ENCODE measurements at places on chromosomes 12 and 14.

DNA sequence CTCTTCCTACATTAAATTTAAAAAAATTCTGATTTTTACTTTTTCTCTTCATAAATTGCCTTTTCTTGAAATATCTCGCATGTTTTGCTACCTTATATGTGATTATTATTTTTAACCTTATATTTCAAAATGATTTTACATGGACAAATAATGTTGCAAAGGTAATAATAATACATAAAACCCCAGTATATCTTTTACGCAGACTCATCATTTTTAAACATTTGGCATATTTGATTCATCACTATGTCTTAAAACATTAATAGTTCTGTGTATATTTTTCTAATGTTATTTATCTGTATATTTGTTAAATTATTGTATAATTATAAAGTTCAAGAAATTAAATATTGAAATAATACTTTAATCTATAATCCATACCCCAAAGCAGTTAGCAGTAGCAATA lies 350.8 kb downstream of the RPL10L start:
- H3K4me1 ChIP-seq: no peaks in the 10 kb centered on the region
- no peak overlapping the region for H3K4me3 ChIP-seq
- no peak overlapping the region for H3K27ac ChIP-seq
- no peak for DNase-seq

GRCh38 chr12:96190413-96191108 lies 3.6 kb upstream of the ELK3 start:
- H3K4me1 ChIP-seq: peaks cover 4% of the 10 kb centered on the region
- H3K4me3 ChIP-seq: no peak overlapping the region
- no peaks in the 10 kb centered on the region for H3K27me3 ChIP-seq
- no peak overlapping the region for H3K27ac ChIP-seq
- H3K36me3 ChIP-seq: no peaks in the 10 kb centered on the region
- DNase-seq: no peak

GRCh38 chr12:19458733-19459132 lies 19.4 kb downstream of the AEBP2 start:
- no peak overlapping the region for H3K4me3 ChIP-seq
- H3K4me1 ChIP-seq: no peaks in the 10 kb centered on the region
- H3K27me3 ChIP-seq: no peaks in the 10 kb centered on the region
- no peaks in the 10 kb centered on the region for H3K36me3 ChIP-seq
- no peak for DNase-seq

DNA sequence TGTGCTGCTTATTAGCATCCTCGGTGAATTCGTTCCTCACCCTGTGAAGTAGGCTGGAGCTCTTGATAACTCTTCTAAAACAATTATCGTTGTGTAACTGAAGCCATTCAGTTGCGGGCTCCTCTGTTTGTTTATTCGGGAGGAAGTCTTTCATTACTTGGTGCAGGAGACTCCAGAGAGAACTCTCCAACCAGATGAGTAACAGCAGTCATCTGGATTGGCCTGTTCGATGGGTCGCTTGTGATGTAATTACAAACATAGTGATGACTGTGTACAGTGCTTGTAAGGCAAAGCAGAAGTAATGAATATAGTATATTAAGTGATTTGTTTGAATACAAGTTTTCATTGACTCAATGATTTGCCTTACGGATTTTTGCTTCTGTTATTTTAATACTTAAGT lies 10.9 kb downstream of the ATP6V0A2 start:
- H3K27me3 ChIP-seq: no peaks in the 10 kb centered on the region
- no peak overlapping the region for H3K27ac ChIP-seq
- no peak overlapping the region for H3K4me3 ChIP-seq
- H3K36me3 ChIP-seq: peaks cover 3% of the 10 kb centered on the region

- no peak overlapping the region for H3K27ac ChIP-seq
- H3K27me3 ChIP-seq: no peaks in the 10 kb centered on the region
- DNase-seq: no peak
- H3K36me3 ChIP-seq: no peaks in the 10 kb centered on the region
Measured at GRCh38 chr12:63930971-63931370, 86.5 kb downstream of the SRGAP1 start.

- H3K27ac ChIP-seq: no peak overlapping the region
- no peaks in the 10 kb centered on the region for H3K27me3 ChIP-seq
- H3K4me1 ChIP-seq: no peaks in the 10 kb centered on the region
- no peak overlapping the region for H3K4me3 ChIP-seq
Measured at GRCh38 chr12:116955382-116956021, 44.8 kb downstream of the FBXW8 start.

DNA sequence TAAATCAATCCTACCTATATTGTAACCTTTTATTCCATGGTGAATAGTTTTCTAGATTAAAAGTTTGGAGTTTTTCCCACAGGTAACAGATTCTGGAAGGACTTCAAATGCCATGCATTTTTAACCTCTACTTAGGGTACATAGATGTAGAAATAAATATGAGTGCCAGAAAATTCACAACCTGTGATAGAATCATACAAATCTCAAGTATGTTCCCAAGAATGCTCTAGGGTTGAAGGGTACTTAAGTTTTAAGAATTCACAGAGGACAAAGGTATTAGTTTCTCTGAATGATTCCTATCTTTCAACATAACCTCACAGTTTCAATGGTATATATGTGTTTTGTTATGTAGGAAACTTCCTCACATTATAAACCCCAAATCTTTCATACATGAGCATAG lies 511.3 kb downstream of the TMEM117 start:
- no peak overlapping the region for H3K27ac ChIP-seq
- DNase-seq: no peak
- H3K27me3 ChIP-seq: no peaks in the 10 kb centered on the region
- H3K4me3 ChIP-seq: no peak overlapping the region
- H3K36me3 ChIP-seq: no peaks in the 10 kb centered on the region

GRCh38 chr12:87185367-87185766 lies 843.8 kb downstream of the C12orf50 start:
- no peak overlapping the region for H3K4me3 ChIP-seq
- H3K4me1 ChIP-seq: no peaks in the 10 kb centered on the region
- no peak for DNase-seq
- no peaks in the 10 kb centered on the region for H3K27me3 ChIP-seq

- no peaks in the 10 kb centered on the region for H3K27me3 ChIP-seq
- H3K36me3 ChIP-seq: no peaks in the 10 kb centered on the region
Measured at GRCh38 chr12:115419145-115419646, 735.2 kb upstream of the TBX3 start.

- no peaks in the 10 kb centered on the region for H3K4me1 ChIP-seq
- DNase-seq: no peak
- no peaks in the 10 kb centered on the region for H3K27me3 ChIP-seq
Measured at GRCh38 chr14:93928184-93929047, 1.3 kb downstream of the FAM181A start.

- no peak for DNase-seq
- H3K27me3 ChIP-seq: no peaks in the 10 kb centered on the region
- H3K4me1 ChIP-seq: peaks cover 4% of the 10 kb centered on the region
- H3K27ac ChIP-seq: no peak overlapping the region
Measured at GRCh38 chr12:50018968-50019367, 6.3 kb downstream of the RACGAP1 start.

GRCh38 chr12:26978801-26979200 lies 35.4 kb downstream of the TM7SF3 start:
- DNase-seq: no peak
- H3K4me1 ChIP-seq: no peaks in the 10 kb centered on the region
- H3K36me3 ChIP-seq: no peaks in the 10 kb centered on the region
- no peak overlapping the region for H3K27ac ChIP-seq

GRCh38 chr14:85296456-85297210 lies 233.3 kb upstream of the FLRT2 start:
- no peaks in the 10 kb centered on the region for H3K27me3 ChIP-seq
- no peak overlapping the region for H3K4me3 ChIP-seq
- peak; percentile 68 for DNase-seq
- H3K4me1 ChIP-seq: no peaks in the 10 kb centered on the region
- no peaks in the 10 kb centered on the region for H3K36me3 ChIP-seq
- H3K27ac ChIP-seq: peak overlapping the region; percentile 49

GRCh38 chr12:11907625-11908024 lies 163.1 kb upstream of the BCL2L14 start:
- no peaks in the 10 kb centered on the region for H3K4me1 ChIP-seq
- no peaks in the 10 kb centered on the region for H3K27me3 ChIP-seq
- no peaks in the 10 kb centered on the region for H3K36me3 ChIP-seq
- no peak for DNase-seq
- H3K27ac ChIP-seq: no peak overlapping the region

DNA sequence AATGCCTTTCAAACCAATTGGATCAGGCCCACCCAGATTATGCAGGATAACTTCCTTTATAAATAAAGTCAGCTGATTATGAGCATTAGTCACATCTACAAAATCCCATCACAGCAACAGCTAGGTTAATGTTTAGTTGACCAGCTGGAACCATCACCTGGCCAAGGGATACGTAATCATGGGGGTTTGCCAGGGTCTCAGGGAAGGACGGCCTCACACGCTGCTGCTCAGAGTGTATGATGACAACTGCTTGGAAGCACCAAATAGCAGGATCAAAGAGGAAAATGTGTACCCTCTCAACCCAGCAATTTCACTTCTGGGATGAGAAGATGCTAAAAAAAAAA lies 162.6 kb downstream of the SLC15A4 start:
- no peaks in the 10 kb centered on the region for H3K27me3 ChIP-seq
- H3K36me3 ChIP-seq: no peaks in the 10 kb centered on the region
- peaks cover 19% of the 10 kb centered on the region for H3K4me1 ChIP-seq
- H3K27ac ChIP-seq: peak overlapping the region; percentile 65
- DNase-seq: peak; percentile 41
- H3K4me3 ChIP-seq: no peak overlapping the region

- H3K4me1 ChIP-seq: no peaks in the 10 kb centered on the region
- no peaks in the 10 kb centered on the region for H3K36me3 ChIP-seq
- DNase-seq: no peak
- H3K27me3 ChIP-seq: no peaks in the 10 kb centered on the region
- H3K4me3 ChIP-seq: no peak overlapping the region
Measured at GRCh38 chr12:19894050-19894449, 454.8 kb downstream of the AEBP2 start.

- H3K36me3 ChIP-seq: no peaks in the 10 kb centered on the region
- H3K4me3 ChIP-seq: no peak overlapping the region
- no peaks in the 10 kb centered on the region for H3K27me3 ChIP-seq
- H3K27ac ChIP-seq: no peak overlapping the region
- peaks cover 7% of the 10 kb centered on the region for H3K4me1 ChIP-seq
Measured at GRCh38 chr14:94021416-94022157, 4.6 kb upstream of the OTUB2 start.

GRCh38 chr14:27384124-27384523 lies 786.3 kb upstream of the NOVA1 start:
- no peak overlapping the region for H3K27ac ChIP-seq
- H3K4me3 ChIP-seq: no peak overlapping the region
- no peak for DNase-seq
- H3K4me1 ChIP-seq: no peaks in the 10 kb centered on the region

- no peaks in the 10 kb centered on the region for H3K4me1 ChIP-seq
- H3K27me3 ChIP-seq: no peaks in the 10 kb centered on the region
- H3K4me3 ChIP-seq: no peak overlapping the region
- no peak overlapping the region for H3K27ac ChIP-seq
- H3K36me3 ChIP-seq: no peaks in the 10 kb centered on the region
Measured at GRCh38 chr12:45327823-45328383, 112.0 kb downstream of the ANO6 start.

GRCh38 chr14:28765831-28766468 lies 637 bp upstream of the FOXG1 start:
- DNase-seq: peak; percentile 25
- peaks cover 12% of the 10 kb centered on the region for H3K4me1 ChIP-seq
- peak overlapping the region; percentile 1 for H3K4me3 ChIP-seq
- no peak overlapping the region for H3K27ac ChIP-seq

DNA sequence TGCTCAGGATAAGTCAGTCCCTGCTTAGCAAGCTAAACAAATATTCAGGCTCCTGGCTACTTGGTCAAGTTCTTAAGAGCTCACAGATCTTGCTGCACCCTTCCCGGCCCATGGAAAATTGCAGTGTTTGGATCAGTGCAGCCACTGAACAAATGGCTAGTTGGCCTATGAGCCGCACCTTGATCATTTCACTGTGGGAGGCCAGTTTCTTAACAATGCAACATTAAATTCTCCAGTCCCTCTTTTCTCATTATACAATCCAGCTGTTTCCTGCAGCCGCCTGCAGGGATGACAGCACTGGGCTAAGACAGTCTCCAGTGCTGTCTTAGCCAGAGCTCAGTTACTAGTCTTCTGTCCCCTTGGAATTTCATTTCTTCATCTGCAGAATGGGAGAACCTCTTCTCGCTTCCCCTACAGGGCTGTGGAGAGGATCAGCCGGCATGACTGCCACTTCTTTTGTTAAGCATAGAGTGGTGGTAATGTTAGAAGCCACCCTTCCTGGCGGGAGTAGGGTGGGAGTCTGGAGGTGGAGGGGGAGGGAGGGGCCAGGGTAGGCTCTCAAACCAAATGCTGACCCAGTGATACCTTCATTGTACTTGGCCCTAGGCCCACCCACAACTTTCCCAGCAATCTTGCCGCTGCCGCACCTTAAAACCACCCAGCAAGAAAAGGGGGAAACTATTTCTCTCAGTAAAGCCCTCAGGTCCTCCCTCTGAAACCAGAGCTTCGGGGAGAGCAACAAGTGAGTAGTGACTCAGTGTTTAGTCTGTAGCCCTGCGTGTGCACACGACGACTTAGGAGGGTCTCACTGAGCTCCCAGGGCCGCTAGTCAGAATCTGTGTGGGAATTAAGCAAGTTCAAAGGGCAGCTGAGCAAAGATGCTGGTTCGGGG lies 145.7 kb downstream of the NUAK1 start:
- H3K27ac ChIP-seq: no peak overlapping the region
- no peak for DNase-seq
- H3K27me3 ChIP-seq: peaks cover 6% of the 10 kb centered on the region
- H3K4me1 ChIP-seq: peaks cover 5% of the 10 kb centered on the region
- H3K4me3 ChIP-seq: no peak overlapping the region
- no peaks in the 10 kb centered on the region for H3K36me3 ChIP-seq

- no peak overlapping the region for H3K4me3 ChIP-seq
- no peaks in the 10 kb centered on the region for H3K27me3 ChIP-seq
- no peak overlapping the region for H3K27ac ChIP-seq
- DNase-seq: no peak
- no peaks in the 10 kb centered on the region for H3K36me3 ChIP-seq
Measured at GRCh38 chr14:65850429-65851135, 438.1 kb downstream of the FUT8 start.

GRCh38 chr14:35695647-35696046 lies 113.4 kb downstream of the RALGAPA1 start:
- no peaks in the 10 kb centered on the region for H3K4me1 ChIP-seq
- H3K4me3 ChIP-seq: no peak overlapping the region
- no peak for DNase-seq
- H3K27me3 ChIP-seq: no peaks in the 10 kb centered on the region
- H3K27ac ChIP-seq: no peak overlapping the region
- no peaks in the 10 kb centered on the region for H3K36me3 ChIP-seq

GRCh38 chr12:2851931-2852330 lies 4.9 kb downstream of the TEX52 start:
- DNase-seq: no peak
- no peak overlapping the region for H3K4me3 ChIP-seq
- H3K27ac ChIP-seq: no peak overlapping the region
- H3K4me1 ChIP-seq: peaks cover 7% of the 10 kb centered on the region

DNA sequence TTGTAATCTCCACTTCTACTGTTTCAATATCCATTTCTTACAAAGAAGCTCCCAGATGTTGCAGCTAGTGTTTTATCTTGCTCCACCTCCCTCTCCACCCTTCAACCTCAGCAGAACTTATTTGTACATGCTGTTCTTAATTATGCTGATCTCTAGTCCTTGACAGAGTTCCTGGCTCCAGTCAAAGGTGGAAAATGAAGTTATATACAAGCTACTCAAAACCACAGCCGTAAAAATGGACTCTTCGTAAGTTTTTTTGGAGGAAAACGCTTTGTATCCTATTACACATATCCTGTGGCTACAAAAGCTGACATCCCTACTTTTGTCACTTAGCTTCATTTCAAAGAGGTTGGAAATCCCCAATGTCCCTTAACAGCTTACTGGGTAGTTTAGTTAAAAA lies 1.3 kb downstream of the CLEC1A start:
- no peak overlapping the region for H3K27ac ChIP-seq
- H3K27me3 ChIP-seq: no peaks in the 10 kb centered on the region
- no peak overlapping the region for H3K4me3 ChIP-seq
- DNase-seq: no peak

Data from hepatocyte (in vitro differentiated cells).